Activated gamma-delta T cell treated with Interleukin-2 at 50 U/mL for 16 hours (primary cell): ENCODE measurements at places on chromosomes 2 and 18.

DNA sequence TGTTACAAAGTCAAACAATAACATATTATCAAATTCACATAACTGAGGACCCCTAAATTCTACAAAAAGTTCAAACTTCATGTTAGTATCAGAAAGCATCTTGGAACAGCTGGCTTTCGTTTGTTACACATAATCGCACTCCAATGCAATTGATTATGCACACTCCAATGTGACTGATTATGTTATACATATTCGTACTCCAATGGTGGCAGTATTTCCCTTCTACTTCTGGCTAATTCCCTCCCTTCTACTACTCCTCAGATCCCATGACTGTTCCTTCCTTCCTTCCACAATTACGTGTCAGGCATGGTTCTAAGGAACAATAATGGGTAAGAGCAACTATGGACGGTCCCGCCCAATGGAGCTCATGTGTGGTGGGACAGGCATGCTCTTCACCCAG, 137.1 kb upstream of the CCDC150 start:
- no peak for DNase-seq

DNA sequence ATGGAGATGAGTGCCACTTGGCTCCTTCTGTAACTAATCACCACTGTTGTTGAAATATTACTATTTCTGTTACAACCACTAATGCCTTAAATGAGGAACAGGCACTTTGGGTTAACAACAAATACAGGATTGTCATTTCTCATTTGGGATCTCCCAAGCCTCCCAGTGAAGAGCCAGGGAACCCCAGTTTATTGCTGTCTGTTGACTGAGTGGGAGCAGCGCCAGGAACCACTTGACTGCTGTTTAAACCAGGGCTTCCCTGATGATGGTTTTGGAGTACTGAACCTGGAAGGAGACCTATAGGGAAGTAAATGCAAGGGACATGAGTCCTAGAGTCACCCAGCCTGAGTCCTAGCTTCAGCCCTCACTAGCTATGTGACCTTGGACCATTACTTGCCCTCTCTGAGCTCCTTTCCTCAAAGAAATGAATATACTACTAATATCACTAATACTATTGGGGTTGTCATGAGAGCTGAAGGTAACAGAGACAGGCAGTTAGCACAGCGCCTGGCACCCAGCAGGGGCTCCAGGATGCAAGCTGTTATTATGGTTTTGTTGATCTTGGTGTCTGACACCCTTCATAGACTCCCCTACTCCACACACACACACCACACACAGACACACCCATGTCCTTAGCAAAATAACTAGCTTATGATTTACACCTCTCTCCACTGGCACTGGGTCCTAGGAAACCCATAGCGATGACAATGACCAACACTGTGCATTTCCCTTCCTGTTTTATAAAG, 104.2 kb upstream of the FZD7 start:
- DNase-seq: no peak

- DNase-seq: no peak
Measured at GRCh38 chr2:139175510-139175909, 395.3 kb upstream of the NXPH2 start.

DNA sequence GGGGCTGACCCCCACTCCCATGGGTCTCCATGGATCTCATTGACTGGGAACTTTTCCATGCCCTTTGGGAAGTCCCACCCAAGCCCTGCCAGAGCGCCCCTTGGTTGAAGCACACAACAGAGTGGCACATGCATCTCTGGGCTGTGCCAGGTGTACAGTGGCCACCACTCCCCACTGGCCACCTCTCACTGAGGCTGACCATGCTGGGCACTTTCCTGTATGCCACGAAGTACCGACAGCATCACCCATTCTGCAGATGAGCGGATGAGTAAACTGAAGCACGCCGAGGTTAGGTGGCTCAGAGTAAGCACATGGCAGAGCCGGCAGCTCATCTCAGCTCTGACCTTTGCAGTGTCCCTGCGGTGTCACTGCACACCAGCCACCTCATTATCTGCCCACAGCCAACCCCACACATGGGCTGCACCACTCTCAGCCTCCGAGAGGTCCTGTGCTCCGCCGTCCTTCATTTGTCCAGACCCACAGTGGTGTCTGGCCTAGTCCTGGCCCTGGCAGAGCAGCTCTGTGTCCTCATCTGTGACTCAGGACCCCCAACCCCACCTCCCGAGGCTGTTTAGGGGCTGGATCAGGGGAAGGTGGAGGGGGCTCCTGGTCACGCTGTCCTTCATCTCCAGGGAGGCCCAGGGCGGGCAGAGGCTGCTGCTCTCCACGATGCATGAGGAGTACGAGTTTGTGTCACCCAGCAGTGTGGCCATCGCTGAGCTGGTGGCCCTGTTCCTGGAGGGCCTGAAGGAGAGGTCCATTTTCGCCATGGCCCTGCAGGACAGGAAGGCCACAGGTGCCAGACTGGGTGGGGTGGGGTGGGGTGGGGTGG, 18.0 kb upstream of the GPR17 start:
- DNase-seq: no peak

DNA sequence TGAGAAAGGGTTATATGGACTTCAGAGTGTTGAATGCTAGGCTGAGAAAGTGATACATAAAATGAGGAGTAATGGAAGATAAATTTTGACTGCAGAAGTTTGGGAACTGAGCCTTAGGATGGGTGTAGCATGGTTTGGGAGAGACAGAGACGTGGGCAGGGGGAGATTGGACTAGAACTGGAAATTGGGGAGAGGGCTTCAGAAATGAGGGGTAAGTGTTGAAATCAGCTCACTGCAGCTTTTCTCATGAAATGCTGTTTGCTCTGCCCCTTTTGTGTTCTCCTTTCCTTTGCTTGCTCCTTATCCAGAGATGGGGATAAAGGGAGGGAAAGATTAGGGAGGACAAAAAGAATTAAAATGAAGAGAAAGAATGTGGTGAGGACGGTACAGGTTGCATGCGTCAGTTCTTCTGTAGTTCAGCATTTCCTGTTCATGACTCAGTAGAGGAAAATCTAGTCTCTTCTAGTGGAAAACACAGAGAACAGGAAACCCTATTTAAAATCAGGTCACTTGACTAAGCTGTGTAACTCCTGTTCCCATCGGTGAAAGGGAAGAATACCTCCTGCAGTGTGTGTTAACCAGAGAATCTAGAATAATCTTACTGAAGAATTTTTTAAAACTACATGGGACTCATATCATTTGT, 105.6 kb downstream of the CRIM1 start:
- no peak for DNase-seq

DNA sequence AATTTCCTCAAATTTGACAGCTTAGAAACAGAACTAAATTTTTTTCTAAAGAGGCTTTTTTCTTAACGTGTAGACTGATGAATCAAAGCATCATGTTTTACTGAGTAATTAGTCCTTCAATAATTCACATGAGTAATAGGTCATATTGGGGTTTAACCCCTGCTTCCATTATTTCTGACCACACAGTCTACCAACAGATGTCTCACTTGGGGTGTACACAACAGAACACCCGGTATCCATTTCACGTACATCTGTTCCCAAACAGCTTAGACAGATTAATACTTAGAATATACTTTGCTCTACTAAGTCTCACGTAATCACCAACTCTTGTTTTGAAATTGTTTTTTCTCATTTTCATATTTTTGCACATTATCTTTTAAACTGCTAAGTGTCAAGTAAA, 14.8 kb downstream of the CERKL start:
- no peak for DNase-seq

DNA sequence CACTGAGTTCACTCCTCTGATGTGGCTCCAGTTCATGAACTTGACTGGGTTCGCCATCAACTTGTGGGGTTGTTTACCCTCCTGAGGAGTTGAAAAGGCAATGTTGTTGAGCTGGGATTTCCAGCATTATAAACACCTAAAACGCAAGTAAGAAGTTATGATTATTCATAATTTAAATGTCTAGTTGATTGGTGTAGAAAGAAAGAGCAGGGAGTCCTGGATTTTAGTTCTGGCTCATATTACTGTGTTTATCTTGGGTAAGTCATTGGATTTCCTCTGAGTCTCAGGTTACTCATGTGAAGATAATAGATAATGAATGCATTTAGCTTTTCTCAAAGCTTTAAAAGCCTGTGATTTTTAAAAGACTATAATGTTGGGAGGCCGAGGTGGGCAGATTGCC, 438.0 kb upstream of the CDH20 start:
- DNase-seq: no peak

DNA sequence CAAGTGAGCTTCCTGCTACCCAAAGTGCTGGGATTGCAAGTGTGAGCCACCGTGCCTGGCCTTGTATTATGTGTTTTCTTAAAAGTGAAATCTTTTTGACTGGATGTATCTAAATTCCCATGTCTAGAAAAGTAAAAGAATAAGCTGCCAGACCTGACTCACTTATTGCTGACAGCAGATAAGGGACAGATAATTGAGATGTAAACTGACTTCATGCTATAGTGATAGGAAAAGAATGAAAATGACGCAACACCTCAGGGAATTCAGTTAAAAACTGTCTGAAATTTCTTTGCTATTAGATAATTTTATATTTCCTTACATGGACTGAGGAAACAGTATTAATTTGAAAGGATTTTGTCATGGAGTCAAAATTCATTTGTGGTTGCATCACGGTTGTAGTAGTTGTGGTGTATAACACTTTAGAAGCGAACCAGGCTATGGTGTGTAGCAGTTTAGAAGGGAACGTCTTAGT, 19.4 kb downstream of the TTC27 start:
- DNase-seq: no peak

GRCh38 chr2:43461453-43462073, 134.3 kb downstream of the THADA start:
- no peak for DNase-seq

- DNase-seq: no peak
Measured at GRCh38 chr18:54415086-54415485, 57.4 kb downstream of the C18orf54 start.

DNA sequence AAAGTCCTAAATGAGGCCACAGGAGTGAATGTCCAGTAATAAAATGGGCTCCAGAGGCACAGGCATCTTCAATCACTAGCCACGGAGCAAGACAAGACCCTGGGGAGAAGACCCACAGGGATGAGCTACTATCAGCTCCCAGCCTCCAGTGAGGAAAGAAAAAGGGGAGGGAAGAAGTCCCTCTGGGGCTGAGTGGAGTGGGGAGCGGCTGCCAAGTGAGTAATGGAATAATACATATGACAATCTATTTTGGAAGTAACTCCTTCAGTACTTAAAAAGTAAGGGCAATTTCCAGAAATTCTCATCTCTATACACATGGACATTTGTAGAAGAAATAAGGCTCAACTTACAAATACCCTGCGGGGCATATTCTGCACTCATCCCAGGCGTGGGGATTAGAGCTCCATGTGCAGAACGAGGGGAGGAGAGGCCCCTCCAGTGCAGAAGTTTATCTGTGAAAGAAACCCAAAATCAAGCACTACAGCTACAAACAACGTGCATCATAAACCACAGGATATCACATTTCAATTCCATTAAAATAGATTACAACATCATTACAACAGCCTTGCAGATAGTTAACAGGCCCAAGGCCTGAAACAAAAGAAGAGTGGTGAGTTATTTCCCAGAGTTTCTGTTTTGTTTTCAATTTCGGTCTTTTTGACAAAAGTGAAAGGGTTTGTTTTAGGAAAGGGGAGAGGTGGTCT, 84.9 kb downstream of the BCL11A start:
- no peak for DNase-seq

- DNase-seq: no peak
Measured at GRCh38 chr18:3211236-3211992, 8.4 kb downstream of the MYOM1 start.

DNA sequence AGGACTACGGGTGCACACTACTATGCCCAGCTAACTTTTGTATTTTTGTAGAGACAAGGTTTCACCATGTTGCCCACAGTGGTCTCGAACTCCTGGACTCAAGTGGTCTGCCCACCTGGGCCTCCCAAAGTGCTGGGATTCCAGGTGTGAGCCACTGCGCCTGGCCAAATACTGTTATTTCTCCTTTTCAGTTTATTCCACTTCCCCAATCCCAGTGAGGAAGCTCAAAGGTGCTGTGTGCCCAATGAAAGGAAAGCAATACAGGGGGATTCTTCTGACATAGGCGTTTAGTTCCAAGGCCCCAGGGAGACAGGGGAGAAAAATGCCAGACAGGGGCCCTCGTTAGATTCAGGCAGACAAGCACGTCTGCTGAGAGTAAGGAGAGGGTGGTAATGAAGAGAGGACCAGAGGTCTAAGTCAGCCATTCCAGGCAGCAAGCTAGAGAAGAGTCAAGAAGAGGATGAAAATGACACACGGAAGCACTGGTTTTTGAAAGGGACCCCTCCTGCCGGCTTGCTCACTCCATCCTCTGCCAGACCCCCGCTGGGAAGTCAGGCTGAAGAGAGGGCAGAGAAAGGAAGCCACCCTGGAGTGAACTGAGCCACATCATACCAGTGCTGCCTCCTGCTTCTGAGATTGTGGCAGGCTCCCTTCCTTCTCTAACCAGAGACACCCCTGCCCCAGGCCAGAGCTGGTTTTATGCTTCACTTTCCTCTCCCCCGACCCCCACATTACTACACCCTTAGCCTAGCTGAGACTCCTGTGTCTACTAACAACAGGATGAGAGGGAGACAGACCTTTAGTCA, 6.7 kb downstream of the INO80C start:
- no peak for DNase-seq

GRCh38 chr2:137231628-137232027, 466.3 kb downstream of the THSD7B start:
- DNase-seq: no peak

GRCh38 chr2:108226564-108226963, 13.2 kb upstream of the SULT1C3 start:
- DNase-seq: no peak

- DNase-seq: no peak
Measured at GRCh38 chr18:66159451-66159850, 408.6 kb downstream of the CDH7 start.

DNA sequence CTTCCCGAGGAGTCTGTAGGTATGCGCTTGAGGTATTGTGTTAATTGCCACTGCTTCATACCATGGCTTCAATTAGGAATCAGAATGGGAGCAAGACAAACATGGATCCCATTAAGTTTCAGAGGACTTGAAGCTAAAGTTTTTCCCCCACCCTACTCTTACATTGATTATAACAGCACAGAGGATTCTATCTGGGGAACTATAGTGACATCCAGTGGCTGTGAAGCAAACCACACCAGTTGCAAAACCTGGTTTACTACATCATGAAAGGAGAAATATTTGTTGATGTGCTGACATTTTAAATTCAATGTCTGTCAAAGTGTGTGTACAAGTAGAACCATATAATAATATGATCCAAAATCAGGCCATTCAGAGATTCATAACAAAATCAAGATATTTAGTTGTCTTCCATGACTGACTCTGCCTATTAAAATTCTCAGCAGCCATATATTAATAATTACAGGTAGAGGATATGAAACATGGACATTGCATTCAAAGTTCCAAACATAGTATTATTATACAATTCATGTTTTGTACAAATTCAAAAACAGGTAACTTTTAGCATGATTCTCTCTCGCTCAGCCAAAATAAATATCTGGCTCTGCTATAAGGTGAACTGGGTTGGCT, 82.9 kb downstream of the GRB14 start:
- DNase-seq: no peak

GRCh38 chr2:72803151-72803550, 22.7 kb downstream of the EXOC6B start:
- no peak for DNase-seq

DNA sequence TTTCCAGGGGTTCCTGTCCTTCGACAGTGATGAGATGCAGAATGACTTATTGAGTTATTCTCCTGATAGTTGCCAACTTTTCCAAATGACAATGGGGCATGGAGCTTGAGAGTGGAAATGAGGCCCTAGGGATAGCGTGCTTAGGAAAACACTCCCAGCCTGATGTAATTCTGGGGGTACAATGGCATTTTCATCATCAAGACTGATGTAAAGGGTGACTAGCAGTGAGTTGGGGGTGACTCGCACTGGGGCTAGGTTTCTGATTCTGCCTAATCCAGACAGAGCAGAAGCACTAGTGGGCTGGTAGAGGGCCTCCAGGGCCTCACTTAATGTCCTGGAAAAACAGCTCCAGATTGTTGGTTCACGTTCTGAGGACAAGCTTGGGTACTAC, 34.0 kb upstream of the IL37 start:
- no peak for DNase-seq
